ENCODE measurements at places on chromosomes 7 and 10.

- no peak for DNase-seq
Observed at GRCh38 chr7:158129037-158130022, 458.3 kb downstream of the PTPRN2 start.

DNA sequence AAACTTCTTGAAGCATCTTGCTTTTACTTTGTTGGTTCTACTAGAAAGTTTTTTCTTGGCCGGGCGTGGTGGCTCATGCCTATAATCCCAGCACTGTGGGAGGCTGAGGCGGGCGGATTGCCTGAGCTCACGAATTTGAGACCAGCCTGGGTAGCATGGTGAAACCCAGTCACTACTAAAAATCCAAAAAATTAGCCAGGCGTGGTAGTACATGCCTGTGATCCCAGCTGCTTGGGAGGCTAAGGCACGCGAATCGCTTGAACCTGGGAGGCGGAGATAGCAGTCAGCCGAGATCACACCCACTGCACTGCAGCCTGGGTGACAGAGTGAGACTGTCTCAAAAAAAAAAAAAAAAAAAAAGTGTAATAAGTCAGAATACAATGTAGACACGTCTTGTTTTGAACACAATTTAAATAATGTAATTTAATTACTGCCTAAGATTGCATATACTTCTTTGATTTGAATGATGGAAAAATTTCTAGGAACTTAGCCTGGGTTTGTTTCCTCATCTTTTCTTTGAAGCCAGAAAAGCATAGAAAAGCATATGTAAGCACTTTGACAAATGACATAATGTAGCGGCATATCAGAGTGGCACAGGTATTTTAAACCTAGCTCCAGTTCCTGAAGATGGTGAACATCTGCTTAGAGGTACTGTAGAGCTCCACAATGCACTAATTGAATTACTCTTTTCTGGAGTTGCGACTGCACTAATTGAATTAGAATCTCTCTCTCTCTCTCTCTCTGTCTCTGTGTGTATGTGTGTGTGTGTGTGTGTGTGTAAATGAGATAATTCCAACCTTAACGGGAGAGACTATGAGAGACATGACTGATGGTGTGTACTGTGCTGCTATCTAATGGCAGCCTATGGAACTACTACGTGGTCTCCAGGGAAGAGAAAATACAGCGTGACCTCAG is 87.8 kb downstream of the BTRC start:
- DNase-seq: peak; percentile 60

DNA sequence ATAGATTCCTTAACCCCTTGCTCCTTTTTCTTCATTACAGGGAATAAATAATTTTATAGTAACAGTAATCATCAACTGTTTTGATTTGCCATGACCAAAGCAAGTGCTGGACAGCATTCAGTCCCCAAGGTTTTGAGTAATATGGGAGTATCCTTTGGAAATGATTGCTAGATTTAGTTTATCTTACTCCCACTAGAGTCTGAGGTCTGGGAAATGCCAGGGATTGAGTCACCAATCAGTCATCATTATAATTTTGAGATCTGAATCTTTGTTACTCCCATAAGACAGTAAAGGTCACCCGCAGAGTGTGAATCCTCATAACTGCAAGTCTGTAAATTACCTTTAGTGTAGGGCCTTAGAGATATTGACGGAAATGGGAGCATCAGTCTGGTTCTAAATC is 133.7 kb upstream of the SEMA3E start:
- DNase-seq: no peak

DNA sequence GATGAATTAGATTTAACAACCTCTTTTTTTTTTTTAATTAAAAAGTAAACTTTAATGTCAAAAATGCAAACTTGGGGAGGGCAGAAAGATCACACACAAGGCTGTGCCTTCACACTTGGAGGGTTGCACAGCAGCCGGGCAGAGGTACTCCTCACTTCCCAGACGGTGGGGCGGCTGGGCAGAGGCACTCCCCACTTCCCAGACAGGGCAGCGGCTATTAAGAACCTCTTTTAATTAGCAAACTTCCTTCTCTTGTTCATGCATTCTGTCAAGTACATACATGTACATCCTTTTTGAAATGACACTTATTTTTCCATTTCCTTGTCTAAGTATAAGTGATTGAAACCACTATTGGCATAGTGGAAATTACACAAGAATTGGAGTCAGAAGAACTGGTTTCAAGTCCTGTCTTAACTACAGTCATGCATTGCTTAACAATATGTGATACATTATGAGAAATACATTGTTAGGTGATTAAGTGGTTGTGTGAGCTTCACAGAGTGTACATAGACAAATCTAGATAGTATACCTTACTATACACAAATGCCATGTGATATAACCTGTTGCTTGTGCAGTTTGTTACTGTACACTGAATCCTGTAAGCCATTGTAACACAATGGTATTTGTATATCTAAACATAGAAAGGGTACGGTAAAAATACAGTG is 26.5 kb downstream of the BTRC start:
- DNase-seq: no peak

GRCh38 chr7:148561099-148561498 is 29.5 kb upstream of the C7orf33 start:
- no peak for DNase-seq

DNA sequence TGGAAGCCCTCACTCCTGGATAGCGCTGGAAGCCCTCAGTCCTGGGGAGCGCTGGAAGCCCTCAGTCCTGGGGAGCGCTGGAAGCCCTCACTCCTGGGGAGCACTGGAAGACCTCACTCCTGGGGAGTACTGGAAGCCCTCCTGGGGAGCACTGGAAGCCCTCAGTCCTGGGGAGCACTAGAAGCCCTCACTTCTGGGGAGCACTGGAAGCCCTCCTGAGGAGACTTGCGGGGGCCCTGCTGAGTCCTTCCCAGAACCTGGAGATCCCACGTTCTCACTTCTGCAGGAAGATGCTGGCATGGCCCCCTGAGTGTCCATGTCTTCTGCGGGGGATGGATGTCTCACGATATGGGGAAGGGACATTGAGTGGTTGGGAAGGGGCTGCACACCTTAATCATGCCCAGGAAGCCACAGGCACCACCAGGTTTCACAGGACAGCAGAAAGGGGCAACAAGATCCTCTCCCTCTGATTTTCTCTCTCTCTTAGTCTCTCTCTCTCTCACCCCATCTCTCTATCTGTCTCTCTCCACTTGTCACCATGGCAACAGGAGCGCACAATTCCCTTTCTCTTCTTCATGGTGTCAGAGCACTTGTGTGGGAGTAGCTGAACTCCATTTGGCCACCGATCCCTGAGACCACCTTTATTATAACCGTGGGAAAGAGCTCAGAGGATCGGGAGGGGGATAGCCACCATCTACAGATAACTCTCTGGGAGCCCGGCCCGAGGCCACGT is 267.0 kb downstream of the TCERG1L start:
- no peak for DNase-seq

GRCh38 chr10:94115725-94116124 is 122.0 kb downstream of the PLCE1 start:
- no peak for DNase-seq

DNA sequence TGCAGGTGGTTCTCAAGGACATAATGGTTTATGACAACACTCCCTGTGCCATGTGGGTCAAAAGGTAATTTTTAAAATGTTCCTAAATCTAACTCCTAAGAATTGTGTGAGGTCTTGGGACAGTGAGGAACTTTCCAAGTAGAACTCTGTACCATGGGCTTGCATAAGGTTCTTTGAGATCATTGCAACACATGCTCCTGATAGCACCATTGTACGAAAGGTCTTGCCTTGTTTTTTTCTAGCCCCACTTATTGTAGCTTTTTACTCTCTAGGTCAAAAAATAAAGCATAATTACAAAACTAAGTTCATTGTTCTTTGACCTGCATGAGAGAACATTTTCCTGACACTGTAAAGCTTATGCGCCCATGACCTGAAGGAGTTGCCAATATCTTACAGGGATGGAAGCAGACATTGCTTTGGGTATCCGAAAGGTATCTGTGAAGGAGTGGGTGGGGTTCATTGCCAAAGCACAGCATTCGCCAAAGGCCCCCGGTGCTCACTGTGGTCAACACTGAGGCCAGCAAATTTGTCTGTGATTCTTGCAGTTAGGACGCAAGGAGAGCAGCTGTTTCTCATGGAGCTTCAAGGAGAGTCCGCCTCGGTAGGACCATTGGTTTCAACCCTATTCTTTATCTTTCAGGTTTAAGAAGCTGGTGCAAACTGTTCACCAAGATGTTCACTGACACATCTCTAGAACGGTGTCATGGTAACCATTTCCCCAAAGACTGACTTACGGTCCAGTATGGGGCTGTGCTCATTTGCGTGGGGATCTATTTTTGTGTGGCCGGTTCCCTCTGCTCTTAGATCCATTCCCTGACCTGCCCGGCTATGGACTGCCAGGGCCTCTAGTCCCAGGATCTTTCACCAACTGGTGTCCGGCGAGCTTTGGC is 7.6 kb upstream of the PRKAG2 start:
- no peak for DNase-seq

GRCh38 chr7:3151784-3152183 is 108.1 kb upstream of the CARD11 start:
- no peak for DNase-seq

DNA sequence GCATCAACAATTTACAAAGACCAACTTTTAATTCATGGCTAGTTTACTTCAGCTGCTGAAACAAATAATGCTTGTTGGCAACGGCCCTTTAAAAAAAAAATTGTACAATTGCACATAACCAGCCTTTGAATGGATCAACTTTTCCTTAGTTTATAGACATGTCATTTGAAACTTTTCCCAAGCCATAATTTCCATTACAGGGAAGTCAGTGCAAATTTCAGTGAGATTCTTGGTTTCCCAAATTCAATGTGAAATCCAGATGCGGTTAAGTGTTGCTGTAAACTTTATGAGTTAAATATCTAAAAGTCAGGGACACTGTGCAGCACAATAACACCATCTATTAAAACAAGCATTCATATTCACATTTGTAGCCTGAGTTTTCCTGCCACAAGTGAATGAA is 182.2 kb downstream of the JAZF1 start:
- DNase-seq: peak; percentile 57

DNA sequence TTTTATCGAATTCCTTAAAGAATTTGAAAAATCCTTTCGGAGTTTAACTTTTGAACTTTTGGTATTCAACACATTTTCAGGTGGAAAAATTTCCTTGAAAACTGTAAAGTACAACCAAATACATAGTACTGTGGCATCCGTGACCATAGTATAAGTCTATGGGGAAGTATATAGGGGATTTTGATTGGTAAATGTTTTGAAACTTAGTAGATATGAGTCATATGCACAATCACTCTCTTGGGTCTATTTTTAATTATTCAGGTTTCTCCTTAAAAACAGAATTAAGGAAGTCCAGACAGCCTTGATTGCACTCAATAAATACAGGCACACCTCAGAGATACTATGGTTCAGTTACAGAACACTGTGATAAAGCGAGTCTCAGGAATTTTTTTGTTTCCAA is 64.2 kb downstream of the AVL9 start:
- DNase-seq: no peak

GRCh38 chr7:142185801-142186200 is 72.1 kb downstream of the PRSS58 start:
- no peak for DNase-seq
